ENCODE measurements at places on chromosomes 12 and 14. TPM values are rescaled to one million over a fixed set of nuclear protein-coding genes. Genes with fewer than 3 reads are reported as not detected.

DNA sequence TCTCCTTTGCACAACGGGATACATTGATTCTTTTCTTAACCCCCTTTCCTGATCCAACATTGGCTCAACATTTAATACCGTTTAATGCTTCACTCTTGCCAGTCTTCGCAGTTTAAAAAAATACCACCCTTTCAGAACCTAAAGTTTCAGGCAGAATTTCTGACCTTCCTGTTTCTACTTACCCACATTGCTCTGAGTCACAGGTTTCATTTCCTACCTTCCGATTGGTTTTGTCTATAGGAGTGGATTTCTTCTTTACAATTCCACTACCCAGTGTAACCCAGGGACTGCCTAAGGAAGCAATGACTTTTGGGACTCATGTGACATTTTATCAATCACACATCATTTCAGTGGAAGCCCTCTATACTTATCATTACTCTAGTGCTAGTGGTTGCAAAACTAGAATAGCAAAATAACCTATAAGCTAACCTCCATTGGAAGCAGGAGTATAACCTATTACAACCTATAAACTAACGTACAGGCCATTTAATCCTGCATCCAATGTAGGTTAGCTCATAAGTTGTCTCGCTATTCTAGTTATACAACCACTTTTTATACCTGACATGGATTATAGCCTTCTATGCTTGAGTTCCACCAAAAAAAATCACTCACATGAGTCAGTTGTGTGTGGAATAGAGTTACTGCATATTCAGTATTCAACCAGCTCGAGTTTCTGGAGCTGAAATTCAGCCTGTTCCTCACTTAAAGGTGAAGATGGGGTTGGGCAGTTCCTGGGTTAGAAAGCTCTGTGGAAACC is 64.9 kb upstream of the KITLG start:
- no peak for DNase-seq

DNA sequence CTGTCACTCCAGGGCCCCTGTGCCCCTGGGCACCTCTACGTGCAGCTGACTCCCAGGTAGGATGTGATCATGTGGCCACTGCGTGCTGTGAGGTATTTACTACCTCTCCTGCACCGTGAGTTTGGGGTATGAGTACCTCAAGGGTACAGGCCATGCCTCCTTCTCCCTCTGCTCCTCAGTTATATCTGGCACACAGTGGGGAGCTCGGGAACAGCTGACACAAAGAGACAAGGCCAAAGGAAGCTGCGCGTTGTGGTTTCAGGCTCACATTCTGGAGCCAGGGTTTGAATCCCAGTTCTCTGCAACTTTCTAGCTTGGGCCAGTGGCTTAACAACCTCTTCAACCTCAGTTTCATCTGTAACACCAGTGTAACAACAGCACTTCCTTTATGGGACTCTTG is 7.8 kb upstream of the SLC6A12 start:
- no peak for DNase-seq

- DNase-seq: no peak
These were observed 3.7 kb downstream of the ITGA5 start for GRCh38 chr12:54415221-54415929.

DNA sequence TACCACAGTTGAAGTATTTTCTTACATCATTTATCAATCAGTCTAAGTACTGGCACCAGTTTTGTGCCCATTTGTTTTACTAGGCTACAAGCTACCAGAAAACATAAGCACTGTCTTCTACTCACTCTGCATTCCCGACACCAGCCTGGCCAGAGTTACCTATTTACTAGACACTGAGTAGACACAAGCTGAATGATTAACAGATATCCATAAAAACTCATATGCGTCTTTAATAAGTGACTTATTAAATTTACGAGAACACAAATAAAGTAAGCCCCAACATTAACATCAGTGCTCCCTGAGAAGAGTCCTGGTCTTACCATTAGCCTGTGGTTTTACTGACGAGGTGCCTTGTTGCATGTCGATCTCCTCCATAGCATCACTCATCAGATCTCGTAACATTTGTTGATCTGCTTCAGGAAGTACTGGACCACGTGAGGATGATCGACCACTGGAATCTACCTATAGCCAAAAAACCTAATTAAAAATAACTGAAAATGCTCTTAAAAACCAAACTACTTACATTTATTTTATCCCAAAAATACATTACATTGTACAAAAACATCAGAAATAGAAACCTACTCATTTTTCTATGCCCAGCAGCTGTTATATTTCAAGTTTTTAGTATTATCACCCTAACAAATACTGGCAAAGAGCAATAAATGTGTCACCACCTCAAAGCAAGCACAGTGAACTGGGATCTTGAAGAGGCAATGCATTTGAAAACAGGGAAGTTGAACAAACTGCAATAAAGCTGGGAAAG is 53.3 kb downstream of the BDKRB1 start:
- DNase-seq: peak; percentile 100

GRCh38 chr14:96173636-96174475 is 30.8 kb upstream of the BDKRB2 start:
- DNase-seq: no peak

- DNase-seq: no peak
These were observed 15.3 kb upstream of the MYF6 start for GRCh38 chr12:80692114-80692513.

Gene ALDH6A1
- total RNA-seq: 28.0 TPM

Gene PZP
- total RNA-seq: not detected

Measured in renal cortical epithelial cell (primary cell).